Neural crest cell (in vitro differentiated cells): ENCODE measurements at places on chromosomes 3 and 15. TPM values are rescaled to one million over a fixed set of nuclear protein-coding genes. Genes with fewer than 3 reads are reported as not detected.

Gene ZKSCAN7
- 17.3 and 21.0 TPM in 2 replicates for total RNA-seq

DNA sequence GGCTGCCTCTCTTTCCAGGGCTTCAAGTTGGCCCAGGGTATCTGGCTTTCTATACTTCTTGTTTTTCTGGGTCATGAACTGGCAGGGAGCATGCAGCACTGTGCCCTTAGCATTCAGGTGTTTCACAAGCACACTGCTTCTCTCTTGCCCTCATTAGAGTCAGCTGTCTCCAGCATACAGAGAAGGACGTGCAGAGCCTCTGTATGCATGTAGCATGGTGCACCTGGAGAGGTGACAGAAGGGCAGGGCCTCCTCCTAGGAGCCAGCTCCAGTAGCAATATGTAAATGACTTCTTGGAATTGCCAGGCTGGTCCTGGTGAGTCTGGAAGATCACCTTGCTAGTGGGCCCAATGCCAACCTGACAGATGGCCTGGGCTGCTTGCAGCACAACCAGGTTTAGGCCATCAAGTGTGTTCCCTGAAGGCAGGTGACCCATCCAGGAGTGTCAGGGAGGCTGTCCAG is 44.8 kb upstream of the ATP2C1 start:
- H3K4me3 ChIP-seq, result no peak overlapping the region
- peak overlapping the region; percentile 35 for H3K27ac ChIP-seq
- H3K4me1 ChIP-seq, result peaks cover 24% of the 10 kb centered on the region
- H3K27me3 ChIP-seq, result no peaks in the 10 kb centered on the region

DNA sequence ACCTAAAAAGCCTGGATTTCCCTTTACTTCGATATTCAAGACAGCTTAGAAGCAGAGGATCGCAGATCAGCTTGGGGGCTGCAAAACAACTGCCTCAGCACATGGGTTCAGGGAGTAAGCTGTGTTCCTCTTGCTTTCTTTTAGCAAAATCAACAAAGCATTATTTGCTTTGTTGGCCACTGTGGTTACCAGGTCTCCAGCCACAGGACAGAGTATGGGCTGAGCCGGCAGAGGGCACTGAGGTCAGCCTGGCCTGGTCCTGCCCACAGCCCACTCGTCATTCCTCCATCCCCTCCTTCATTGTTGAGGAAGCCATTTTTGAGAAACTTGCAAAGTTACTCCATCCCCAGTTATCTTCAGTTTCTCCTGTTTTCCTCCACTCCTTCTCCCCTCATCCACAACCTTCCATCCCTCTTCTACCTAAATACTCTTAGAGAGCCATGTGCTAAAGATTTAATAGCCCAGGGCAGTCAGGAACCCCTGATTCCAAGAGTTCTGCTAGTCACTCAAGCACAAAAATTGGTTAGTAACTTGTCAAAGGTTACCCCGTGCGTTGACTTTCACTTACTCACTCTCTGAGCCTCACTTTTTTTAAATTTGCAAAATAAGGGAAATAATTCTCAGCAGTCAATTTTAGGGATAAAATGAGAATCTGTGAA is 60.0 kb upstream of the HES1 start:
- H3K4me3 ChIP-seq, result peak overlapping the region; percentile 13
- H3K27me3 ChIP-seq, result peaks cover 27% of the 10 kb centered on the region
- DNase-seq, result peak; percentile 34
- peak overlapping the region; percentile 9 for H3K27ac ChIP-seq
- no peaks in the 10 kb centered on the region for H3K36me3 ChIP-seq

- no peak overlapping the region for H3K4me3 ChIP-seq
- peak overlapping the region; percentile 85 for H3K27ac ChIP-seq
- no peaks in the 10 kb centered on the region for H3K27me3 ChIP-seq
- H3K4me1 ChIP-seq, result peaks cover 51% of the 10 kb centered on the region
- no peak for DNase-seq
Observed at GRCh38 chr15:99998661-99999101, 265.4 kb upstream of the LYSMD4 start.

GRCh38 chr3:35664460-35664919 is 25.2 kb downstream of the ARPP21 start:
- H3K4me1 ChIP-seq, result no peaks in the 10 kb centered on the region
- H3K27ac ChIP-seq, result no peak overlapping the region
- H3K27me3 ChIP-seq, result peaks cover 2% of the 10 kb centered on the region
- no peak for DNase-seq
- no peak overlapping the region for H3K4me3 ChIP-seq

GRCh38 chr15:74387621-74388362 is 20.3 kb upstream of the CYP11A1 start:
- no peaks in the 10 kb centered on the region for H3K36me3 ChIP-seq
- no peak overlapping the region for H3K27ac ChIP-seq
- peaks cover 9% of the 10 kb centered on the region for H3K4me1 ChIP-seq
- no peak for DNase-seq
- no peaks in the 10 kb centered on the region for H3K27me3 ChIP-seq

- no peaks in the 10 kb centered on the region for H3K36me3 ChIP-seq
- no peaks in the 10 kb centered on the region for H3K27me3 ChIP-seq
Observed at GRCh38 chr3:10432931-10433330, 72.5 kb downstream of the ATP2B2 start.

DNA sequence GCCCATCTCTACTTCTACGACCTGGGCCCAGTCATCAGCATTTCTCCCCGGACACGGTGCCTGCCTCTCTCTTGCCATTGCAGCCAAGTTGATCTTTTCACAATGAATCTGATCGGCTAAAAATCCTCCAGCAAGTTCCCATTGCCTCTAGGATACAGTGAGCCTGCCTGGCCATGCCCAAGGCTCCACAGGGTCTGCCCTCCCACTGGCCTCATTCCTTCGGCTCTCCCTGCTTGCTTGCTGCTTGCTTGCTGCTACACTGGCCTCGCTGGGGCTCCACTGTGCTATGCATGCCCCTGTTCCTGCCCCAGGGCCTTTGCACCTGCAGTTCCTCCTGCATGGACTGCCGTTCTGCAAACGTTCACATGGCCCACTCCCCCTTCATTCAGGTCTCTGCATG is 2.0 kb downstream of the ABTB1 start:
- H3K4me3 ChIP-seq, result peak overlapping the region; percentile 75
- peaks cover 18% of the 10 kb centered on the region for H3K4me1 ChIP-seq
- DNase-seq, result no peak
- peaks cover 14% of the 10 kb centered on the region for H3K27me3 ChIP-seq

DNA sequence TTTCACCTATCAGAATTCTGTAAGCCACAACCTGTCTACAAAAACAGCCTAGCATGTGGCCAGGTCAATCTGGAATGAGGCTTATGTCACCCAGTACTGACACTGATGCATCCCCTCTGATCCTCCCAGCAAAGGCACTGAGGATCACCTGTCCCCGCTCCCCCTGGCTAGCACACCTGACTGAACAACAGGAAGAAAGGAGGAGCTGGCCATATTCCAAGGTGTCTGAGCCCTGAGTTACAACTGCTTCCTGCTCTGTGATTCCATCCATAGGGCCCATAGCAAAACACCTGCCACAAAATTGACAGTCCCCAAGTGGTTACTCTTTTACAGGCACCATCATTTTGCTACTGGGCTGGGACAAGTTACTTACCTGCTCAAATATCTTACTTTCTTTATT is 555.5 kb upstream of the CFAP20DC start:
- no peaks in the 10 kb centered on the region for H3K36me3 ChIP-seq
- no peaks in the 10 kb centered on the region for H3K27me3 ChIP-seq
- H3K4me3 ChIP-seq, result no peak overlapping the region
- H3K4me1 ChIP-seq, result peaks cover 15% of the 10 kb centered on the region

GRCh38 chr3:48128774-48129173 is 59.4 kb downstream of the CDC25A start:
- no peak for DNase-seq
- no peaks in the 10 kb centered on the region for H3K27me3 ChIP-seq
- H3K27ac ChIP-seq, result no peak overlapping the region
- peaks cover 10% of the 10 kb centered on the region for H3K4me1 ChIP-seq
- no peak overlapping the region for H3K4me3 ChIP-seq

GRCh38 chr15:95715906-95716656 is 614.4 kb upstream of the NR2F2 start:
- H3K27ac ChIP-seq, result peak overlapping the region; percentile 68
- H3K27me3 ChIP-seq, result no peaks in the 10 kb centered on the region
- peak overlapping the region; percentile 73 for H3K4me3 ChIP-seq
- DNase-seq, result peak; percentile 48
- peaks cover 3% of the 10 kb centered on the region for H3K36me3 ChIP-seq

Gene ZNF774
- total RNA-seq, result 5.9 and 6.2 TPM in 2 replicates

Gene ERC2
- 12.2 and 13.5 TPM in 2 replicates for total RNA-seq

- H3K4me3 ChIP-seq, result peak overlapping the region; percentile 97
- H3K4me1 ChIP-seq, result peaks cover 17% of the 10 kb centered on the region
- no peaks in the 10 kb centered on the region for H3K36me3 ChIP-seq
- DNase-seq, result peak; percentile 52
Observed at GRCh38 chr15:62390791-62391640, 225.9 kb upstream of the C2CD4B start.

- H3K27me3 ChIP-seq, result peaks cover 5% of the 10 kb centered on the region
- H3K36me3 ChIP-seq, result no peaks in the 10 kb centered on the region
- H3K4me3 ChIP-seq, result no peak overlapping the region
Observed at GRCh38 chr15:66997212-66997611, 68.2 kb upstream of the SMAD3 start.

GRCh38 chr3:64203216-64203615 is 22.1 kb downstream of the PRICKLE2 start:
- H3K4me3 ChIP-seq, result no peak overlapping the region
- no peaks in the 10 kb centered on the region for H3K27me3 ChIP-seq
- H3K4me1 ChIP-seq, result peaks cover 13% of the 10 kb centered on the region
- no peak for DNase-seq
- H3K36me3 ChIP-seq, result peaks cover 8% of the 10 kb centered on the region

DNA sequence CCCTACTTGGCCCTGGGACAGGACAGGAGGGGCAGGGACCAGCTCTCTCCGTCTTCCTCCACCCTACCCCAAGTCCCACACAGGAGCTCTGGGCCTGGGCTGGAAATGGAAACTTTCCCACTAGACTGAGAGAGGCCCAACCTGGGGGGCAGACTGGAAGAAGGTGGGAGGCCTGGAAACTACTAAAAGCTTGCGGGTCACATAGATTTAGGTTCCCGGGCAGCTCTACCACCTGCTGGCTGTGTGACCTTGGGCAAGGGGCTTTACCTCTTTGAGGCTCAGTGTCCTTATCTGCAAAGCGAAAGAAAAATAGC is 49.9 kb upstream of the CCDC174 start:
- DNase-seq, result no peak
- H3K4me3 ChIP-seq, result peak overlapping the region; percentile 74
- no peak overlapping the region for H3K27ac ChIP-seq
- H3K27me3 ChIP-seq, result peaks cover 72% of the 10 kb centered on the region
- H3K4me1 ChIP-seq, result peaks cover 38% of the 10 kb centered on the region
- no peaks in the 10 kb centered on the region for H3K36me3 ChIP-seq

DNA sequence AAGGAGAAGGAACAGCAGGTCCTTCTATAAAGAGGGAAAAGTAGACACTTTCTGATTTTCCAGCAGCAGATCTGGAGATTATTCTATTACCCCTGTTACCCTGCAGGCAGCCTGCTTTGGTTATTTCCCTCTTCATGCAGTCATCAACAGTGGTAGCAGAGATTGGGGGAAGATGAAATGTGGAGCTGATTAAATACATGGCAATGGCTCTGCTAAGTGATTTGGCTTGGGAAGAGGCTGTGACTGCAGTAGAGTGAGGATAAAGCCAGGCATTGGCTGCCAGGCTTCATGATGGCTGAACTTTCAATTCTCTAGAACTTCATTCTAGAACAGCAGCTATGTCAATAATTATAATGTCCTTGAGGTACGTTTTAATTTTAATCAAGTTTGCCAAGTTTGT is 29.1 kb downstream of the PTX3 start:
- peaks cover 4% of the 10 kb centered on the region for H3K4me1 ChIP-seq
- no peaks in the 10 kb centered on the region for H3K27me3 ChIP-seq
- no peak overlapping the region for H3K27ac ChIP-seq

Gene EOMES
- total RNA-seq, result not detected in 2 replicates
